ENCODE measurements at places on chromosomes 5 and 9.
A peak's percentile ranks its signal among the peaks of the same experiment; 100 is the strongest.

GRCh38 chr9:124174433-124174832 is 83.3 kb upstream of the NEK6 start:
- no peak for DNase-seq

GRCh38 chr5:56680731-56681130 is 134.6 kb upstream of the MAP3K1 start:
- DNase-seq: no peak

GRCh38 chr9:4486176-4486575 is 4.1 kb upstream of the SLC1A1 start:
- DNase-seq: no peak

DNA sequence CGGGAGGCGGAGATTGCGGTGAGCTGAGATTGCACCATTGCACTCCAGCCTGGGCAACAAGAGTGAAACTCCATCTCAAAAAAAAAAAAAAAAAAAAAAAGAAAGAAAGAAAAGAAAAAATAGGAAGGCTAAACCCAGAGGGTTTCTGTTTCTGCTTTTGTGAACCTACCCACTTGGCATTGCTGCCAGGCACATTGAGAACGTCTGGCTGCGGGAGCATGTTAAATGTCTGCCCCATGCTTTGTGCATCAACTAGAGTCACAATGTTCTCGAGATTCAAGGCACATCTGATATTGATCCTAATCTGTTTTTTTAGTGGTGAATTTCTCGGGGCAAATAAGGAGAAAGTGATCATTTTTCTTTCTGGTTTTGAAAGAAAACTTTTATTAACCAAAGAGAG is 2.8 kb downstream of the SLC25A25 start:
- DNase-seq: no peak

- DNase-seq: peak; percentile 37
These were observed 220.0 kb downstream of the PDE4D start for GRCh38 chr5:59673438-59674058.

DNA sequence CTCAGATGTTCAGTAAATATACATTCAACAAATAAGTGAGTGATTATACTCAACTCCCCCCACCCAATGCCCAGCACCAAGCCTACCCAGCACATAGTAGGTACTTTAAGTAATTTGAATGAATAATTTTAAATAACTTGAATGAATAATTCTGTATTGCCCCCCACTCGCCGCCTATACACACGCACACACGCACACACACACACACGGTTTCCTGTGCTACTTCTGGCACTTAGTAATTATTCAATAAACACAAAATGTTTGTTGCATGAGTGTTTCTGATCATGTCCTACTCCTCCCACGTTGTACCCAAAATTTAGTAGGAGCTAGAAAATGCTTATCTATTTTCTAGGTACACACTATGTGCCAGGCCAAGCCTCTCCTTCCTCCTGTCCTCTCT is 16.2 kb downstream of the PCDH12 start:
- DNase-seq: no peak

DNA sequence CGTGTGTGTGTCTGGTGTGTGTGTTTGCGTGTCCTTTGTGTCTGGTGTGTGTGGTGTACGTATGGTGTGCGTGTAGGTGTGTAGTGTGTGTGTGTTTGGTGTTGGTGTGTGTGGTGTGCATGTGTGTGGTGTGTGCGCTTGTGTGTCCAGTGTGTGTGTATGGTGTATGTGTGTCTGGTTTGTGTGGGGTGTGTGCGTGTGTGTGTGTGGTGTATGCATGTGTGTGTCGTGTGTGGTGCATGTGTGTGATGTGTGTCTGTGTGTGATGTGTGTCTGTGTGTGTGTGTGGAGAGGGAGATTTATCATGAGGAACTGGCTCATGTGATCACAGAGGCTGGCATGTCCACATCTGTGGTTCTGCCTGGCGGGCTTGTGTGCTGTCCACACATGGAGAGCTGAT is 71.7 kb downstream of the CACNA1B start:
- DNase-seq: no peak

DNA sequence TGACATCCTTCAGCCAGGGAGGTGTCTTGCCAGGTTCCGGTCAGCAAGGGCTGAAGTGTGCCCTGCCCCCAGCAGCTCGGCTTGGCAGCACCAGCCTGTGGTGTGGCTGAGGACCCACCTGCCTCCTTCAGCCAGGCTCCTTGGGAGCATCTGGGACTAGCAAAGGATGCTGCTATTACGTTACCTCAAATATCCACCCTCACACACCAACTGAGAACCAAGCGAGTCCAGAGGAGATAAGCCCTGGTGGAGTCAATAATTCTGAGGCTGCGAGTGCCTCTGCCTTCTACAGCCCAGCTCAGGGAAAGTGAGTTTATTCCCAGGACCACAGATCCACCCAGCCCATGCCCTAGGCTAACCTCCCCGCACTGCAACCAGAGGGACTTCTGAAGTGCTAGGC is 57.1 kb upstream of the FSTL4 start:
- no peak for DNase-seq

DNA sequence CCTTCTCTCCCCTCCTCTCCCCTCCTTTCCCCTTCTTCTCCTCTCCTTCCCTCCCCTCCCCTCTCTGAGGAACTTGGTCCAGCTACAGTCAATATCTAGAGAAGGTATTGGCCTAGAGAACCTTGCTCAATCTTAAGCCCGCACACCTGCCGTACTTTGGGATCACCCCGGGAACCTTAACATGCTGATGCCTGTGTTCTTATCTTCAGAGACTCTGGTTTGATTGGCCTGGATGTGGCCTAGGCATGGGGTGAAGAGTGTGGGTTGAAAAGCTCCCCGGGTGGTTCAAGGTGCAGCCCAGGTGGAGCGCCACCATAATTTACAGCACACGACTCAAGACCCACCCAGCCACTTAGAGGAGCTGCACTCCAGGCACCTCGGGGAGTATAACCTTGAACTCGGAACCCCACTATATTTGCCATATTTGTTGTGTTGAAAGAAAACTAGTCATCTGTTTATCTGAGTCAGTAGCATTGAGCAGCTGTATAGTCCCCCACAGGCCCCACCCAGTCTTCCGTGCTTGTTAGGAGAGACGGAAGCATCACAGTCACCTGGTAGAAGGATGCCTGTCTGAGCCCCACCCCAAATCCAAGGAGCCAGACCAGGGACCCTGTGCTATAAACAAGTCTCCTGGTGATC is 14.4 kb upstream of the PHF19 start:
- no peak for DNase-seq

DNA sequence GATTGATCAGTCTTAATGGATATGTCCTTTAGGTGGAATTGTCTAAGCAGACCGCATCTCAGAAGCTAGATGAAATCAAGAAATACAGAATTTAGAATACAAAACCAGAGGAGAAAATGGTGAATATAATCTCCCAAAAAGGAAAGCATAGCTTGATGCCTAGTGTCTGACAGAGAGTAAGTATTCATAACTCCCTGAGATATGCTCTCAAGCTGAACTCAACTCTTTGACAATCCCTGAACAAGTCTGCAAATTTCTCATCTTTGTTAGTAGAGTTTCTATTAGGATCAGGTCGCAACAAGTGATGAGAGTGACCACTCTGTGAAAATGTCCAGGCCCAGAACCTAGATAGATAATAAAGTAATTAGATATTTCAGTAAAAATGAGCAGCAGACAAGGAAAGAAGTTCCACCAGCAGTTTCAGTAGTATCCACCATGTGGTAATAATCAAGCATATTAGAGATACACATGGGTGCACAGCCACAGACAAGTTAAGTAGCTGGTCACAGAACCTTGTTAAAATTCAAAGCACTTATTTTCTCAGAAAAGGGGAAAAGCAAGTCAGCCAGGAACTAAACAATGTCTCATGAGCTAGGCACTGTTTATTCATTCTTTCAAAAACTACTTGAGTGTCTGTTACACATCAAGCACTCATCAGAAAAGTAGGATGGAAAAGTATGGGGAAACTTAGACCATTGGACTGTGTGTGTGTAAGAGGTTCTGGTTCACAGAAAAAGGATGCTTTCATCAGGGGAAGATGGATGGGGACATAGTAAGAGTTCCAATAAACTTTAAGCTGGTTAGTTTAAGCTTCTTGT is 481.5 kb upstream of the TUSC1 start:
- DNase-seq: no peak

DNA sequence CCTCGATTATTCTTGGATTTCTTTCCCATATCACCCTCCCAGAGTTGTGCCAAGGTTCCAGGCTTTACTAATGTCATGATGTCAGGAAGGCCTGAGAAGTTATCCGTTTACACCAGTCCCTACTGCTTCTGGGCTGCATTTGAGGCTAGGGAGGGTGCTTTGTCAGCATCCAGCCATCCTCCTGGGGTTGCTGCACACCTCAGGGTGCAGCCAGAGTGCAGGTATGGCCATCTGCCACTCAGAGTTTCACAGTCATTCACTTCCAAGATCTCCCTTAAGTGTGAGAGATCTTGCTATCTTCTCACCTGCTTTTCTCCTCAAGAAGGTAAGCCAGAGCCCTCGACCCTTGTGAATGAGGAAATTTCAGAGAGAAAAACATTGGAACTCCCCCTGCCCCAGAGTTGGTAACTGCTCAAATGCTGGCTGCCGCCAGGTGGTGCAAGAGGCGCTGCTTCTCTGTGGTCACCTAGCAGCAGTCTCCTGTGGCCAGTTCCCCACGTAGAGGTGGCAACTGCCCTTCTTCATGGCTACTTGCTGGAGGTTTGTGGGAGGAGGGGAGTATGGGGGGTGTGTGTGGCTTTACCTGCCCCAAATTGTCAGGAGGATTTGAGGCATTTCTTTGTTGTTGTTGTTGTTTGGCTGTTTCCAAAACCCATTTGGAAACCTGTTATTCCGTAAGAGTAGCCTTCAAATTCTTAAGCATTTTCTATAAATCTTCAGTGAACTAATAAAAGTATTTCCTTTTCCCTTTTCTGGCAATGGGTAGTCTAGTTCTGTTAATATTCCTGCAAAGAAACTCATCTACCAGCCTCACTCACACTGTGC is 259.6 kb upstream of the DMRT1 start:
- DNase-seq: no peak

DNA sequence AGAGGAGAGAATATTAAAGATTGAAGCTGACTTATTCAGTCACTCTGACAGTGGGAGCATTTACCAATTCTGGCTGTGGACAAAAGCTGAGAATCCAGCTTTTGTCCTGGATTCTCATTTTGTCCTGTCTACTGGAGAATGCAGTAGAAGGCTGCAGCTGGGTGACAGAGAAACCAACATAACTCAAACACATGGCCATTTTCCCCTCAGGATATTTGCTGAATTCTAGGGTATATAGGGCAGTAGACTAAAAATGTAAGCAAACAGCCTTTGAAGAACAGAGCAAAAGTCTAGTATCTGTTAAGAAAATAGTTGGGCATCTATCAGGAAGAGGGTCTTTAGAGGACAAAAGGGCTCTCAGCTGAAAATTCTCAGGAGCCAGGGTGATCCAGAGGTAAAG is 20.6 kb downstream of the ZNF484 start:
- DNase-seq: no peak

DNA sequence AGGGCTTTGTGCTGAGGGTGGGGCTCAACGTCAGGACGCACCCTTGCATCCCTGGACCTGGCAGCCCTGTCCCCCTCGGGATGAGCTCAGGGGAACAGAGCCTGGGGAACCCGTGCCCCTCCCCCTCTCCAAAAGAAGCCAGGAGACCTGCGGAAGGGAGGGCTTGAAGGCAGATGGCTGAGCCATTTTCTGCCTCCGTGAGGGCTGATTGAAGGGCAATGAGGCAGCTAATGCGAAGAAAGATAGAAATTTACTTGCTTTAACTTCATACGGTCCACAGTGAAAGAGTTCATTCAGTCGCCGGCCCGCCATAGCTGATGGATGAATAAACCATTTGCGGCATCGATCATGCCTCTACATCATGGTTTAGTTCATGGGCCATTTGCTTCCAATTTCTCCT is 28.8 kb downstream of the ASS1 start:
- no peak for DNase-seq

- no peak for DNase-seq
These were observed 85.7 kb downstream of the SERINC5 start for GRCh38 chr5:80170117-80170535.

GRCh38 chr5:57067597-57067924 is 106.3 kb upstream of the GPBP1 start:
- no peak for DNase-seq

GRCh38 chr9:114850871-114851270 is 45.0 kb upstream of the TNFSF15 start:
- no peak for DNase-seq

GRCh38 chr5:178461004-178461730 is 129.0 kb downstream of the COL23A1 start:
- DNase-seq: no peak

DNA sequence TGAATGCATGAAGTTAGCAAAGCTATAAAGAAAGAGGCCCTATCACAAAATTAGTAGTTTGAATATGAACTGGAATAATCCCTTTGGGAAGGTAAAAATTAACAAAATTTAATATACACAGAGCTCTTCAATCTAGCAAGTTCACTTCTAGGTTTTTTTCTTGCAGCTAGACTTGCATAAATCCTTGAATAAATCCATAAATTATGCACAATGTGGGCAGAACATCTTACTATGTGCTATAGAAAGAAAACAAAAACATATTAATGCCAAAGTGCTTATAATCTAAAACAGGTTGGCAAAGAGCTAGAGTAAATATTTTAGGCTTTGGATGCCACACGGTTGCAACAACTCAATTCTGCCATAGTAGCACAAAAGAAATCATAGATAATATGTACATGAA is 138.5 kb upstream of the FREM1 start:
- DNase-seq: no peak

- no peak for DNase-seq
These were observed 1099.7 kb downstream of the DTWD2 start for GRCh38 chr5:117888688-117889087.

GRCh38 chr9:82489201-82489821 is 500.7 kb downstream of the SPATA31D1 start:
- no peak for DNase-seq

DNA sequence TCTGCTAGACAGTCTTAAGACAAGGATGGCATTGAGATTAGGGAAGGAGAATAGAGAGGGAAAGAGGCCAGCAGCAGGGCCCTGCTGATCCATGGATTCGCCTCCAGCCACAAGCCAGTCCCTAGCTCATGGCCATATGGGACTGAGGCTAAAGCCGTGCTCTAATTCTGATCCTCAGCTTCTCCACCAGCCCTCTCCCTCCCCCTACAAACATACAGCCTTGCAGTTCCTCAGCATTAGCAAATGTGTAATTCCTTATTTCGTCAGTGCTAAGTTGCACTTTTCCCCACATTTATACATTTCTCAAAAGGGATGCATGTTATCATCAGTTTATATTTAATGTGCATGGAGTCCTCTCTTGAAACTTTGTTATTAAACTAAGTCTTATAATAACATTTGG is 34.8 kb downstream of the ZNF462 start:
- DNase-seq: no peak

DNA sequence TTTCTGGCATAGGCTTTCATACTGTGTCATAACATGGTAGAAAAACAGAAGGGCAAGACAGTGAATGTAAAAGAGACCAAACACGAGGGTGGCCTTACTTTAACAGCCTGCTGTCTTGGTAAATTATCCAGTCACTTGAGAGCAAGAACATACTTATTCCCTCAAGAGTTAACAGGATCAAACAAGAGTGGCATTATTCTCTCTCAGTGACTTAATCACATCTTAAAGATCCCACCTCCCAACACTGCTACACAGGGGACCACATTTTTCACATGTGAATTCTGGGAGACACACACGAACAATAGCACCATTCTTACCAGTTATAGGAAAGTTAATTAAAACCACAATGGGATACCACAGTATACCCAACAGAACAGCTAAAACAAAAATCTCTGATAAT is 898.0 kb upstream of the C9orf72 start:
- no peak for DNase-seq

- DNase-seq: no peak
These were observed 2.9 kb upstream of the TLX3 start for GRCh38 chr5:171306166-171306565.

GRCh38 chr5:14998491-14998890 is 126.9 kb upstream of the ANKH start:
- no peak for DNase-seq

- no peak for DNase-seq
These were observed 13.6 kb upstream of the CNTLN start for GRCh38 chr9:17121264-17121663.
